ENCODE measurements at places on chromosomes 16 and 17. TPM values are rescaled to one million over a fixed set of nuclear protein-coding genes. Genes with fewer than 3 reads are reported as not detected.

DNA sequence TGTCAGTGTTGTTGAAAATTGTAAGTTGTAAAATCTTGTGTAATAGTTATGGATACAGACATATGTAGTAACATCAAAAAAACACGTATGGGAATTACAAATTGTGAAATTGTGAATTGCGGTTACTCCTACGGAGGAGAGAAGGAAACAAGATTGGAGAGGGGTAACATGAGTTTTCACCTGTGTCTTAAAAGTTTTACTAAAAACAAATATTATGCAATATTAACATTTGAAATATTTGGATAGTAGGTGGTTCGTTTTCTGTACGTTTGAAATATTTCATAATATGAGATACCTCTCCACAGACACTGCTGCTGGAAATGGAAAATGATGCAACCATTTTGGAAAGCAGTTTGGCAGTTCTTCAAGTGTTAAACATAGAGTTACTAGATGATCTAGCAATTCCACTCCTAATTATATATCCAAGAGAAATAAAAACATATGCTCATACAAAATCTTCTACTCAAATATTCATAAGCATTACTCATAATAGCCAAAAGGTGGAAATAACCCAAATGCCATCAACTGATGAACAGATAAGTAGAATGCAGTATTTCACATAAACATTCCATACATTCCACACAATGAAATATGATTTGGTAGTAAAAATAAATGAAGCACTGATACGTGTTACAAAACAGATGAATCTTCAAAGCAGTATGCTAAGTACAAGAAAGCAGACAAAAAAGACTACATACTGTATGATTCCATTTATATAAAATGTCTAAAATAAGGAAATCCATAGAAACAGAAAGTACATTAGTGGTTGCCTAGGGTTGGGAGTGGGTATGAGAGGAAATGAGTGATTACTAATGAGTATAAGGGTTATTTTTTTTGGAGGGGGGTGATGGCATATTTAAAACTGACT, 40.7 kb upstream of the ABCA10 start:
- DNase-seq, result peak; percentile 85

DNA sequence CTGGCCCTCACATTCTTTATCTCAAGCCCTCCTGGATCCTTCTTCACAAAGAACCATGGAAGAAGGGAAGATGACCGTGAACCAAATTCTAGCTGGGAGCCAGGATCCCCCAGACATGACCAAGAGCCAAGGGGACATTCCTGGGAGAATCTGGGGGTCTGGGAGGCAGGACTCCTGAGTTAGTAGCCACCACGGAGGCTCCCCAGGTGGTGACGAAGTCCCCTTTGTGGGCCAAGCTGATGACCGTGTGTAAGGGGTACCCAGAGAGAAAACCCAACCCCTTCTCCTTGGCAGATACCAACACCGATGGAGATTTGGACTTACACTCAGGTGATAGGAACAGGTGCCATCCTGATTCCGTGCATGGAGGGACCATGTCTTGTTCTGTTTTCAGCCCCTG, 6.8 kb upstream of the GFAP start:
- no peak for DNase-seq

DNA sequence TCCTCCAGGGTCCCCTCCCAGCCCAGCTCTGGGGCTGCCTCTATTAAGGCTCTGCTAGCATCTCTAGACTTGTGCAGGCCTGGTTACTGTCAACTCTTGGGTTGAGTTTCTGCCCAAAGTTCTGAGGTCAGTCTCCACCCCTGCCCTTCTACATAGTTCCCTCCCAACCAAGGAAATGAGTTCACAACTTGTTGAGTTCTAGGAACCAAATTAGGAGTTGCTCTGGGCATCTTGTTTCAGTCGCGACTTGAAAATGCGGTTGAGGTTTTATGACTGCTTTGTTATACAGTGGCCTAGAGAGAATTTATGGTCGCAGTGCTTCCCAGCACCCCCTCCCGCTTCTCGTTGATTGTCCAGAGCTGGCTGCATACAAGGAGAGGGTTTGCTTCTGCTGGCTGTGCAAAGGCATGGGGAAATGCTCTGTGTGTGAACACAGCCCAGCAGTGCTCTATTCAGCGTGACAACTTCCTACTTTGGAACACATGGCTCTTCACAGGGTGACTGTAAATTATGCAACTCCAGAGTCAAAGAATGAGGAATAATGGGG, 20.2 kb downstream of the GNAO1 start:
- no peak for DNase-seq

GRCh38 chr16:31250782-31251384, 8.9 kb upstream of the ITGAM start:
- DNase-seq, result no peak

The KRT9 gene
- not detected for total RNA-seq

DNA sequence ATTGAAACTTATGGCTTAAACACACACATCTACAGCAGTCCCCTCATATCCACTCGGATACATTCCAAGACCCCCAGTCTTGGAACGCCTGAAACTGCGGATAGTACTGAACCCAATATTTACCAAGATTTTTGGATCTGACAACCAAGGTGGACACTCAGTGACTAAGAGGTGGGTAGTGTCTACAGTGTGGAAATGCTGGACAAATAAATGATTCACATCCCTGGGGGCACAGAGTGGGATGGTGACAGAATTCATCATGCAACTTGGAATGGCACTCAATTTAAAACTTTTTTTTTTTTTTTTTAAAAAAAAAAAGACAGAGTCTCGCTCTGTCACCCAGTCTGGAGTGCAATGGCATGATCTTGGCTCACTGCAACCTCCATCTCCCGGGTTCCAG, 54.2 kb upstream of the TRAP1 start:
- DNase-seq, result no peak

DNA sequence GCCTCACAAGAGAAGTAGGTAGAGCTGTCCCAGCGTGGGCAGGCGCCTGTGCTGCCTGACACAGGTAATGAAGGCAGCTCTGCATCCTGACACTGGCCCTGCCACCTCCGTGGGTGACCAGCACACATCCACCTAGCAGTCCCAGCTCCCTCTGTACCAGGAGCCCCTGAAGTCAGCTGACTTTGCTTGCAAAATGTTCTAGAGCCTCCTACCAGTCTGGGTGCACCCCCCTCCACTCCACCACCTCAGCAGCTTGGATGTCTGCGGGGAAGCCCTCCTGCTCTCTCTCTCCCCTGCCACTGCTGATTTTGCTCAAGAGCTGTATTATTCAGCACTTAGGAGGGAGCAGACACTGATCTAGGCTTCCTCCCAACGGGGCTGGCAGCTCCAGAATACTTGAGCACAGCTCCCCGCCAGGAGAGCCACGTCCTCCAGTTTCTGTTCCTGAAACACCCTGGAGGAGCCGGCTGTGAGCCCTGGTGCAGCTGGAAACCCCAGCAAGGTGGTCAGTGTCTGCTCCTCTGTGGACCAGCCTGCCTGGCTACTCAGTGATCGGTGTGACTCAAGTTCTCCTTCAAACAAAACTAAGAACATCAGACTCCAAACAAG, 1.0 kb downstream of the RNF166 start:
- DNase-seq, result peak; percentile 22

GRCh38 chr16:28011971-28012445, 51.5 kb downstream of the GSG1L start:
- DNase-seq, result no peak

GRCh38 chr16:57061084-57061905, 31.1 kb upstream of the CPNE2 start:
- no peak for DNase-seq

The CCL1 gene
- total RNA-seq, result not detected

DNA sequence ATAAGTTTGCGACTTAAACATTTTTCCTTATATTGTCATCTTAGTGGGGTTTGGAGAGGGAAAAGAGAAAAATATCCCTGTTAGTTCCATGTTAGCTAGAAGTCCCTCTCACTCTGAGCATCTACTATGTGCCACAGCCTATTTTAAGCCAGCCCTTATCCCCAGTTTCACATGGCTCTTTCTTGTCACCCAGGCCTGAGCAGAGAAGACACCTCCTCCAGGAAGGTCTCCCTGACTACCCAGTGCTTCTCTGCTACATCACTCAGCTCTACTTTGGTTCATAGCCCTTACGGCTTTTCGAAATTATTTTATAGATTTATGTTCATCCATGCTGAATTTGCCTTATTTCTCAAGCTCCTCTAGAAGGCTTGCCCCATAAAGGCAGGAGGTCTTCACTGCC, 7.2 kb upstream of the MAP2K3 start:
- DNase-seq, result no peak

DNA sequence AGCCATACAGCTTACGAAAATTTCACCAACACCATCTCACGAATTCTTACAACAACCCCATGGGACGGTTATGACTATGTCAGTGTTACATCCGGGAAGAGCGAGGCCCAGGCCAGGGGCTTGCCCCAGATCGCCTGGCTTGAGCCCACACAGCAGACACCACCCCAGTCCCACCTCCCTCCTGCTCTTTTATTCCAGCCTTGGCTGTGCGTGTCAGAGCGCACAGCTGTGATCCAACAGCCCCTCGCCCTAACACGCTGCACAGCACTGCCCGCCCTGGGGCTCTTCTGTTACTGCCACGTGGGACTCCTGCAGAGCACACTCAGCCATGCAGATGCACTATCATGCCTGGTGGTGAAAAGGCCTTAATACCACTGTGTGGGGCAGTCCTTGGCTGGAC, 127.9 kb downstream of the ENGASE start:
- DNase-seq, result no peak

DNA sequence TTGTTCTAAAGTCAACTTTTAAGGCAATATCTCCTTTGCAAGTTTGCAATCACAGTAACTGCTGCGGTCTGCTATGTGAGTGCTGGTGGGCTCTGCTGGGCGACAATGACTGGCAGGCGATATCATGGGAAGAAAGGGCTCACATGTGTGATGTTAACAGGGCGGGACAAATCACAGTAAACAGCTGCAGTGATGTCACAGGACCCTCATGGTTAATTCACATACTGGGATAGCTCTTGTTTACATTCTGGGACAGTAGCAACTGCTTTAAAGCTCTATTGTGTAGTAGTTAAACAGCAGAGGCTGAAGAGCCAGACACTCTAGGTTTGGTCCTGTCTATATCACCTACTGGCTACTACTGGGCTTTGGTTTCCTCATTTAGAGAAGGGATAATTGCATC, 257.2 kb upstream of the ASIC2 start:
- no peak for DNase-seq

- DNase-seq, result no peak
Measured at GRCh38 chr17:41813699-41814124, 908 bp downstream of the FKBP10 start.

The MLYCD gene
- 3.4 TPM for total RNA-seq
